Islet precursor cell (in vitro differentiated cells): ENCODE measurements at places on chromosomes 3 and 15.
A peak's percentile ranks its signal among the peaks of the same experiment; 100 is the strongest.

GRCh38 chr3:143222505-143222904 lies 102.9 kb downstream of the CHST2 start:
- DNase-seq, result peak; percentile 85

GRCh38 chr15:96574782-96575181 lies 244.3 kb downstream of the NR2F2 start:
- DNase-seq, result no peak

- DNase-seq, result peak; percentile 88
Measured at GRCh38 chr3:188954590-188955208, 217.1 kb upstream of the TPRG1 start.

DNA sequence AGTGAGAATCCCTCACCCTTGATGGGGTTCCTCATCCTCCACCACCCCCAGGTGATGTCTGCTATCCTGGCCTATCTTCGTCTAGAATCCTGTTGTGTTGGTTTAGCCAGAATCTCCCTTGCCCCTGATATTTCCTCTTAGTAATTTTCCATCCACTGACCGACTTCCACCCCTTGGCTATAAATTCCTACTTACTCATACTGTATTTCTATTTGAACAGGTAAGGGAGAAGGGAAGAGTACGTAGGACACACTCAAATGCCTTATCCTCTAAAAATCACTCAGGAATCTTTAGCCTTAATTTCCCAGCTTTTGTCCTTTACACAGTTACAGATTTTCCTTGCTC lies 678 bp upstream of the TFG start:
- no peak for DNase-seq

- DNase-seq, result no peak
Measured at GRCh38 chr3:116154389-116154788, 290.9 kb downstream of the LSAMP start.

- no peak for DNase-seq
Measured at GRCh38 chr3:151372063-151372820, 12.3 kb downstream of the P2RY12 start.

- DNase-seq, result no peak
Measured at GRCh38 chr3:149023951-149024350, 32.6 kb downstream of the GYG1 start.

GRCh38 chr15:90990446-90990845 lies 3.9 kb downstream of the PRC1 start:
- no peak for DNase-seq

- DNase-seq, result no peak
Measured at GRCh38 chr3:42612928-42613327, 12.4 kb downstream of the NKTR start.

DNA sequence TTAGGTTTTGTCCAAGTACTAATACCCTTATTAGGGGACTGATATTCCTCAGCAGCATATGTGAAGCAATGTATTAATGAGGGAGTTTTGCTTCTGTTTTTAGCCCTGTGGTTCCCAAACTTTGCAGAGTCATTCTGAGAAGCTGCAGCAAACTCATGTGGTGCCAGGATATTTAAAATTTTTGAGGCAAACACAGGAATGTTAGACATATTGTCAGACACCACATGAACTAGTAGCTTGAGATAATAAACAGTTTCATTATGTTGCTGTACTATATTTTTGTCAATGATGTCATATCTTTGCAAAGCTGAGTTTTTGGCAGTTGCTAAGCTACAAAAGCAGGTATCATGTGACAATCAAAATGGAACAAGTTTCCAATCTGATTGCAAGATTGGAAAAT lies 36.6 kb downstream of the ATP6V1A start:
- DNase-seq, result no peak
